Left cardiac atrium (tissue), 4 donors: ENCODE measurements at places on chromosomes 6 and 20. TPM values are rescaled to one million over a fixed set of nuclear protein-coding genes. Genes with fewer than 3 reads are reported as not detected.

Gene PLCB1
- 27.1 TPM for total RNA-seq

Gene TBX18
- 10.1 TPM for total RNA-seq

Gene TP53TG5
- total RNA-seq, result 0.68 TPM

Gene C20orf144
- 0.29 TPM for total RNA-seq

Gene HMGA1
- 36.2 TPM for total RNA-seq

Gene NR2E1
- not detected for total RNA-seq

Gene EPPIN
- total RNA-seq, result not detected

Gene CALHM4
- not detected for total RNA-seq

- peak; percentile 64 for DNase-seq
Observed at GRCh38 chr6:112289038-112289566, 34.7 kb upstream of the LAMA4 start.

DNA sequence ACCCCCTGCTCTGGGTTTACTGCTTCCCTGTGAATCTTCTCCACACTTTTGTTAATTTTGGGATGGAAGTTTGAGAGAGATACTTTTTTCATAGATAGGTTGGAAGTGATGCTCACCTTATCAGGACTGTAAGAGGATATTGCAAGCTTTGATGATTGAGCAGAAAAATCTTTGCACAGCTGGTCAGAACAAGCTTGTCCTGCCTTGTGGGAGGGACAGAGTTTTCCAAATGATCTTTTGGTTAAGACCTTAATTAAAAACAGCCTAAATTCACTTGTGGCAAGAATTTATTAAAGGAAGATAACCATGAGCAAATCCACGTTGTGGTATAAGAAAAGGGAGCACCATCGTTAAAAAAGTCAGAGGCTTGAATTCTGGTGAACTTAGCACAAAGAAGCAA is 32.2 kb downstream of the E2F3 start:
- no peak for DNase-seq

- peak; percentile 41 for DNase-seq
Observed at GRCh38 chr6:145756170-145756662, 20.9 kb upstream of the EPM2A start.

DNA sequence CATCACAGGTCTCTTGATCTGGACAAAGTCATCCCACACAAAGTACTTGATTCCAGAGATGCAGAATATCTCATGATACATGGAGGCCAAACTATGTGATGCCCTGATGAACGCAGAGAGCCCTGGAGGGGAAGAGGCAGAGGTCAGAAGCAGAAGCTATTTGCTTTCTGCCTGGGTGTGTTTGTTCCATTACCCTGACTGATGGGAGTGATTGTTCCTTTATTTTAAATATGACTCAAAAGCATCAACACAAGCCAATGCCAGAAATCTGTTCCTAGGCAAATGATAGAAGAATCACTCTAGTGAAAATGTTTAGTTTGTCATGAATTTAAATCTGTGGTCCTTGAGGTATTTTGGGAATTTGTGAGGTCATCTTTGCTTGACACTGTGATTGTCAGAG is 54.7 kb upstream of the GGTLC1 start:
- no peak for DNase-seq

- DNase-seq, result no peak
Observed at GRCh38 chr6:70131528-70131927, 171.4 kb downstream of the COL9A1 start.

GRCh38 chr6:166078294-166078693 is 89.4 kb downstream of the TBXT start:
- DNase-seq, result no peak

- peak; percentile 25 for DNase-seq
Observed at GRCh38 chr20:21048841-21049273, 57.3 kb downstream of the LINC00237 start.

- DNase-seq, result no peak
Observed at GRCh38 chr6:132464538-132465256, 48.2 kb downstream of the STX7 start.
